ENCODE measurements at places on chromosomes 16 and 17.

GRCh38 chr17:33745047-33745760 lies 452.1 kb upstream of the ASIC2 start:
- DNase-seq = no peak

GRCh38 chr17:21573961-21574610 lies 118.2 kb upstream of the KCNJ18 start:
- no peak for DNase-seq

DNA sequence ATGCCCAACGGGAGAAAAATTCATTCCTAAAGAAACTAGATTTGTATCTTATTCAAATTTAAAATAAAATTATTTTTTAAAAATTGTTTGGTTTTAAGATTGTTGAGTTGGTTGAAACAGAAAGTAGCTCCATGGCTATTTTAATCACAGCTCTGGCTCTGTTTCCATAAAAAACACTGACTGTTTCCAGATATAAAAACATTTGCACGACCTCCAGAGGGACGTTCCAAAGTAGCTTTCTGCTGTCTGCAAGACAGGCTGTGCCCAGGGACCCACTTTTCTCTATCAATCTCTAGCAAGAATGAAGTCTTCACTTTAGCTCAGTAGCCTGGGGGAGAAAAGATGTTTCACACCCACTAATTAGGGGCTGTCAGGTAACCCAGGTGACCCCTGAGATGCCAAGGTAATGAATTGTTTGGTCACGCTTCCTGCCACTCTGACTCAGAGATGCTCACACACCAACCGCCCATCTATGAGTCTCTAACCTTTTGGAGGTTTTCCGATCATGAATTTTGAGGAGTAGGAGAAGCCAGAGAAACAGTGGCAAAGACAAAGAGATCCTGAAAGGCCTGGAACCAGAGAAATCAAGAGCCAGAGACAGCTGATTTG lies 220.1 kb upstream of the SOX9 start:
- no peak for DNase-seq

DNA sequence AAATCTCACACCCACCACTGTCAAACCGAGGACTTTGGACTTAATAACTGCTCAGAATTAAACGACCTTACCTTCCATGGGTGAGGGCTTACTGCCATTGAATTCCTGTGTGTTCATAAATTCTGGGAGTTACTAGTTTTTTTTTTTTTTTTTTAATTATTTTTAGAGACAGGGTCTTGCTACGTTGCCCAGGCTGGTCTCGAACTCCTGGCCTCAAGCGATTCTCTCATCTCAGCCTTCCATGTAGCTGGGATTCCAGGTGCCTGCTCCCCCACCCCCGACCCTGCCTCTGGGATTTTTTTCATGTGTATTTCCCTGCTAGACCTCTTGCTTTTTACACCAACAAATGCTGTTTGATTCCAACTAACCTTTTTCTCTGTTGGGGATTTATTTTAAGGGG lies 14.9 kb upstream of the CD300A start:
- no peak for DNase-seq

DNA sequence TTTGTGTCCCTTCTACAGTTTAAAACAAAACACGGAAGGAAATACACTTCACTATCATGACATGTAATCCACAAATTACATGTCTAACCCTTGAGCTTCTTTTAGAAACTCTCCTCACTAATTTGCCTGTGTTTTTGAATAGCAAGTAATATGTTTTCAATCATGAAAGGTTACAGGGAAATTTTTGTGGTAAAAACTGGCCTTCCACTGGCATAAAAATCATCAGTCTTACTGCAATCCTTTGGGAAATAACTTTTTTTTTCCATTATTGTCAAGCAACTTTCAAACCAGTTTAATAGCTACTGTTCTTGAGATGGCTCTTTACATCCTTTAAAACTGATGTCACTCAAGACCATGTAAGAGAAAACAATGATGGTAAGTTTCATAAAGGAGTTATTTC lies 27.0 kb downstream of the MYO1D start:
- no peak for DNase-seq

All from iPS DF 19.7 (cell line).